ENCODE measurements at places on chromosomes 16 and 17. TPM values are rescaled to one million over a fixed set of nuclear protein-coding genes. Genes with fewer than 3 reads are reported as not detected.

The GNGT2 gene
- total RNA-seq: 0.42 TPM

DNA sequence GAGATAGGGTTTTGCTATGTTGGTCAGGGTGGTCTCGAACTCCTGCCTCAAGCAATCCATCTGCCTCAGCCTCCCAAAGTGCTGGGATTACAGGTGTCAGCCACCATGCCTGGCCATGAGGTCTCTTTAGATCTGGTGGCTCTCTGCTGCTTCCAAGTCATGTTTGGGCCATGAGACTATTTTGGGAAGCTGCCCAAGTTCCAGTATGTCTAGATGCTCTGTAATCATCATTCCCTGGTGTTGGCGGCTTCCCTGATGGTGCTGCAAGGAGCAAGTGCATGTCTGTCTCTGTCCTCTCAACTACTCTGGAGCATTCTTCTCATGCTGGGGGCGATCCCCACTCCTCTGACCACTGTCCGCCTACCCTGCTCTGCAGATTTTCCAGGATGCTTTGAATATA lies 6.4 kb upstream of the ODF4 start:
- no peaks in the 10 kb centered on the region for H3K36me3 ChIP-seq
- H3K27ac ChIP-seq: no peak overlapping the region

DNA sequence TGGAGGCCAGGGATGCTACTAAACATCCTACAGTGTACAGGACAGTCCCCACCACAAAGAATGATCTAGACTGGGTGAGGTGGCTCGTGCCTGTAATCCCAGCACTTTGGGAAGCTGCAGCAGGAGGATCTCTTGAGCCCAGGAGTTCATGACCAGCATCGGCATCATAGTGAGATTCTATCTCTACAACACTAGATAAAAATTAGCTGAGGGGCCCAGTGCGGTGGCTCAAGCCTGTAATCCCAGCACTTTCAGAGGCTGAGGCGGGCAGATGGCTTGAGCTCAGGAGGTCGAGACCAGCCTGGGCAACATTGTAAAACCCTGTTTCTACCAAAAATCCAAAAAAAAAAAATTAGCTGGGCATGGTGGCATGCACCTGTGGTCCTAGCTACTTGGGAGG lies 5.4 kb upstream of the ZNF500 start:
- no peak overlapping the region for H3K4me3 ChIP-seq
- no peaks in the 10 kb centered on the region for H3K27me3 ChIP-seq
- no peaks in the 10 kb centered on the region for H3K36me3 ChIP-seq
- no peak for DNase-seq
- no peak overlapping the region for H3K27ac ChIP-seq

DNA sequence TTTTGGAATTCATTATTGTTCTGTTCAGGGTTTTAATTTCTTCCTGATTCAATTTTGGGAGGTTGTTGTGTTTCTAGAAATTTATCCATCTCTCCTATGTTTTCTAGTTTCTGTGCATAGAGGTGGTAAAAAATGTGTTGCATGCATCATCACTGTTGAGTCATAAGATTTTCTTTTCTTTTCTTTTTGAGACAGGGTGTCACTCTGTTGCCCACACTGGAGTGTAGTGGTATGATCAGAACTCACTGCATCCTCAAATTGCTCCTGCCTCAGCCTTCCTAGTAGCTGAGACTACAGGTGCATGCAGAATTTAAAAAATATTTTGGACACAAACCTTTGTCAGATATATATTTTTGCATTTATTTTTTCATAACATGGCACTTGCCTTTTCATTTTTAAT lies 184.8 kb downstream of the BCAS3 start:
- no peaks in the 10 kb centered on the region for H3K4me1 ChIP-seq
- H3K36me3 ChIP-seq: no peaks in the 10 kb centered on the region
- DNase-seq: no peak
- no peaks in the 10 kb centered on the region for H3K27me3 ChIP-seq

- no peaks in the 10 kb centered on the region for H3K27me3 ChIP-seq
- peaks cover 6% of the 10 kb centered on the region for H3K36me3 ChIP-seq
- H3K4me3 ChIP-seq: no peak overlapping the region
Measured at GRCh38 chr17:61247439-61247838, 152.2 kb upstream of the TBX2 start.

DNA sequence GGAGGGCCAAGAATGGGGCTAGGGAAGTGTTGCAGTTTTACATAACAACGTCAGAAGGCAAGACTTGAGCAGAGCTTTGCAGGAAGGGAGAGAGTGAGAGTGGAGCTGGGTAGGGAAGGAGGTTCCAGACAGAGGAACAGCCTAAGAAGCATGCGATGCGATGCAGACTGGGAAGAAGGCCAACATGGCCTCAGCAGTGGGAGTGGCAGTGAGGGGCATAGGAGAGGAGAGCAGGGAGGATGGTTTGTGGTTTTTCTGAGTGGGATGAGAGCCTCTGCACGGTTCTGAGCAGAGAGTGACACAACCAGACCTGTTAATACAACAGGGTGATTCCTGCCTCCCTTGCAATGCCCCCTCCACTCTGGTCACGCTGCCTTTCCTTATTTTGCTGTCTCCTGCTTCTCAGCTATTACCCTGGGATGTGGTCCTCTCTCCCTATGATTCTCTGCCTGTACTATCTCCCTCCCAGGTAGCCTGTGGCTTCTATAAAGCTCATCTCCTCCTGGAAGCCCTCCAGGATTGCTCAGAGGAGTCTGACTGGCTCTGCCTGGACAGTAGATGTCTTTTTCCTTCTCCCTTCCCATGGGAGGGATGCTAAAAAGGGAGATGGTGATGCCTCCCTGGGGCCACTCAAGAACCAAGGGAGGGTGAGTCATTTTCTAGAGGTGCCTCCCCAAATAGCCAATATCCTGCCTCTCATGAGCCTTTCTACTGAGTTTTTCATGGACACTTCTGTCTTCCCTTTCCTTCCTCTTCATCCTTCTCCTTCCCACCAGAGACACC lies 38.7 kb upstream of the NGFR start:
- peaks cover 8% of the 10 kb centered on the region for H3K4me1 ChIP-seq
- no peak overlapping the region for H3K4me3 ChIP-seq
- no peak overlapping the region for H3K27ac ChIP-seq

GRCh38 chr17:34981538-34982241 lies 1.4 kb downstream of the LIG3 start:
- H3K36me3 ChIP-seq: peaks cover 38% of the 10 kb centered on the region
- H3K4me3 ChIP-seq: peak overlapping the region; percentile 90
- no peaks in the 10 kb centered on the region for H3K27me3 ChIP-seq
- H3K4me1 ChIP-seq: no peaks in the 10 kb centered on the region
